ENCODE measurements at places on chromosomes 4 and X.

DNA sequence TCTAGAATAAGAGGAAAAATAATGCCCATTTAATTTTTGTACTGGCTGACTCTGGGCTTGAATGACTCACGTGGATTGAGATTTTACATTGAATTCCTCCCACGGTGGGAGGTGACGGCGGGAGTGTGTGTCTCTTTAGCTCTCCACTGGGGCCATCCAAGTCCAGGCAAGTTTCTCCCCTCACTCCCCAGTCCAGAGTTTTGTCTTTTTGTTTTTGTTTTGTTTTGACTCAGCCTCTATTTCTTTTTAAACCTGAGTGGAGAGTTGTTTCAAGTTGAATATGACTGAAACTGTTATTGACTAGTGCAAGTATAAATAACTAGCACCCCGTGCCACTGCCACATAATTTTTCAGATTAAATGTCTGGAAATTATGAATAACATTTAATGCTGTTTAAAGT is 13.6 kb downstream of the CHST7 start:
- no peak for DNase-seq

- DNase-seq: no peak
These were observed 168.3 kb upstream of the PUDP start for GRCh38 chrX:7316280-7316679.

GRCh38 chrX:123256378-123256777 is 72.3 kb downstream of the GRIA3 start:
- DNase-seq: no peak

- DNase-seq: no peak
These were observed 181.3 kb upstream of the TEX13D start for GRCh38 chrX:124151195-124151594.

DNA sequence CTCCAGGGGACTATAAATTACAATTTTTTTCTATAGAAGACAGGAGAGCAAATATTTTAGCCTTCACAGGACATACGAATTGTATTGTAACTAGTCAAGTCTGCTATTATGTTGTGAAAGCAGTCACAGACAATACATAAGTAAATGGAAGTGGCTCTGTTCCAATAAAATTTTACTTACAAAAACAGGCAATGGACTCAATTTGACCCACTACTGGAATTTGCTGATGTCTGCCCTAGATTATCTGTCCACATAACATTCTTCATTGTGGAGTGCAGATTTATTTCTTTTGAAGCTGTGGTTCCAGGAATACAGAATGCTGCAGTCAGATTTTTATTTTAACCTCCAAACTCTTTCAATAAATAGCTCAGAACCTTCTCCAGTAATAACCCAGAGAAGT is 330.3 kb downstream of the PPP4R3C start:
- DNase-seq: no peak

- no peak for DNase-seq
These were observed 2135.9 kb downstream of the ARAP2 start for GRCh38 chr4:34108391-34108790.

DNA sequence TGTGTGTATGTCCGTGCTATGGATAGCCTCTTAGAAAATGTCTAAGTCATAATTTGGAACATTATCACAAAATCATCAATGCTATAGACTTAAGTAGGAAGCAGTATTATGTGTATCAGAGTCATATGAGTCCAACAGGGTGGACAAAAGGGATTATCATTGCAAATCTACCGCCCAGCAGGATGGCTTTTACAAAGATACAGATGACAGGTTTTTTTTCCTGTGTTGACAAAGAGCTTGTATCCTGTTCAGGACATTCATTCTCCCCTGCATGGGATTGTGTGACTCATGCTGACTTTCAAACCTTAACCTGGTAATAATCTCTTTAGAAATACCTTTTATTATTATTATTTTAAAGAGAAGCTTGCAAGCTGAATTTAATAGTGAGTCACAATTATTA is 310.3 kb upstream of the GNPDA2 start:
- DNase-seq: peak; percentile 49

DNA sequence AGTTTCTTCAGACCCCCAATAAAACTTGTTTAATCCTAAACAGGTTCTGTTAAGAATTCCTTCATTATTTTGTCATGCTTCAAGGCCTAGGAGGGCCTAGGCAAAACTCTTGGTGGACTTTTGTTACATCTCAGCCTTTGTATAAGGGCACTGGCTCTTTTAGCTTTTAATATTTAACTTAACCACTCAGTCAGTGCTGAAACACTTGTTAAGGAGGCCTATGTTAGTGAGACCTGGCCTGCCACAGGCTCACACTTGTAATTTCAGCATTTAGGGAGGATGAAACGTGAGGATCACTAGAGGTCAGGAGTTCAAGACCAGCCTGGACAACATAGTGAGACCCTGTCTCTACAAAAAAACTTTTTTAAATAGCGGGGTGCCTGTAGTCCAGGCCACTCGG is 32.7 kb upstream of the PGK1 start:
- no peak for DNase-seq

GRCh38 chr4:140602714-140603113 is 34.0 kb upstream of the UCP1 start:
- no peak for DNase-seq

- no peak for DNase-seq
These were observed 4.7 kb upstream of the GPR143 start for GRCh38 chrX:9770319-9770718.

DNA sequence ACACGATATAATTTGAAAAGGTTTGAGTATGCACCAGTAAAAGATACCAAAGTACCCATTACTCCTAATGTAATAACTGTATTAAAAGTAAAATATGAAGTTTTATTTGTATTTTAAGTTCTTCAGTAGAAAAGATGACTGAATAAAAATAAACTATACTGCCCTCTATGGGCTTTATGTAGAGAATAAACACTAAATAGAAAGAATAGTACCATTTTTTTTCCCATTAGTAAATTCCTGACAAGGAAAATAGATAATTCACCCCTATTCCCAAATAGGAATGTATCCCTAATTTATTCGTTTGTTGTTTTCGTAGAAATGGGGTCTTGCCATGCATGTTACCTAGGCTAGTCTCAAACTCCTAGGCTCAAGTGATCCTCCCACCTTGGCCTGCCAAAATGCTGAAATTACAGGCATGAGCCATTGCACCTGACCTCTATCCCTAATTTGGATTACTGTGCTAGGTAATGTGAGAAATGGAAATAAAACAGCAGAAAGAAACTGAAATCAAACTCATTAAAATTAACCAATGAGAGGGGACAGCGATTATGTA is 73.6 kb upstream of the COX18 start:
- DNase-seq: no peak

GRCh38 chr4:105283501-105283900 is 136.8 kb downstream of the TET2 start:
- no peak for DNase-seq

- peak; percentile 13 for DNase-seq
These were observed 39.2 kb upstream of the HMX1 start for GRCh38 chr4:8910822-8911315.

- DNase-seq: no peak
These were observed 186.2 kb downstream of the PTTG2 start for GRCh38 chr4:38146383-38146782.

- DNase-seq: no peak
These were observed 60.0 kb downstream of the MAP7D2 start for GRCh38 chrX:20056704-20057103.

DNA sequence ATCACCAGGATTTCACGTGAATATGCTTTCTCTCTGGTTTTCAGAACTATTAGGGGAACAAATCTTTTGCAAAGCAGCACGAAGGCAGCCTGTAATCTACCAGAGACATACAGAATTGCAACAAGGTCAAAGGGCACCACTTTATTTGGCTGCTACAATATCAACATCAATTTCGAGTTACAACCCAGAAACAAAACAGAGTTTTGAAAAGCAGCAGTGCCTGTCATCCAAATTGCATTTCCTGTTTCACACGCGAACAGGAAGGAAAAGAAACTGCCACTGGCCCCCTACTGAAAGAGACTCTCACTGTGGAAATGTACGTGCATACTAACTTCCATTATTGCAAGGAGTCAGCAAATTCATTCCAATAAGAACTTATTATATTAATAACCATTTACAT is 17.1 kb upstream of the C1QTNF7 start:
- DNase-seq: no peak

GRCh38 chr4:149723065-149723464 is 92.6 kb downstream of the IQCM start:
- no peak for DNase-seq

DNA sequence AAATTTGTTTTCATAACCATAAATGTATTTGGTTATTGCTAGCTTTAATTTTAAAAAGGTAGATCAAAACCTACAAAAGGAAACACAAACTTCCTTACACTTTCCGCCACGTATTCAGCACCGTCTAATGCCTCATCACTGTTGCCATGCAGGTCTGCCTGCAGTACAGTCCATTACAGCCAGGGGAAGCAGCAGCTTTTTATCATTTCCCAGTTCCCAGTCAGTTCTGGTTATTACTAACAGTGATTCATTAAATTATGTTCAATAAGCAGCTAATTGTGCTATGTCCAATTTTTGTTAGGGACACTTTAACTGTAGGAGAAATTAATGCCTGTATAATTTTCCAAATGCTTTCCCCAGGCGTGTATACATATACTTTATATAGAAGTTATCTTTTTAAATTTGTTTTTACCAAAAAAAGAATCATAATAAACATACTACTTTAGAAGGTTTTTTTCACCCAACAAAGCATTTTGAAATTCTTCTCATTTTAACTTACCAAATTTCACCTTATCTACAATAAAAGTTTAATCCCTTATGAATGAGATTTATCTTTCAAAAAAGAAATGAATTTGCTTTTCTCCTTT is 93.3 kb downstream of the ANXA3 start:
- no peak for DNase-seq

DNA sequence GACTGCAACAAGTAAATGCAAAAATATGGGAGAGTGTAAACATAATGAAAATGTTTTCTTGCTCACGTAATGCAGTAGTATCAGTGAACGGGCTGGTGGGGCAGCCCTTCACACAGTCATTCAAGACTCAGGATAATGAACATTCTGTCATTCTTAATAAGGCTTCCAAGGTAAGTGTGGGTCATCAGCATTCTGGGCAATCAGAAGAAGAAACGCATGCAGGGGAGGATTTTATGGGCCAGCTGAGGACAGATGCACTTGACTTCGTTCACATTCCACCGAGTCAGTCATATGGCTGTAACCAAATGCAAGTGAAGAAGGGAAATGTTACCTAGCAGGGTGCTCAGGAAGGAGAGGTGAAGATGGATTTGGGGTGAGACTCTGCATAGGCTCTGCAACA is 68.0 kb upstream of the MAP9 start:
- no peak for DNase-seq

- DNase-seq: no peak
These were observed 90.5 kb upstream of the RAPGEF2 start for GRCh38 chr4:159012381-159012780.

- no peak for DNase-seq
These were observed 33.7 kb downstream of the ADAD1 start for GRCh38 chr4:122412547-122412946.

DNA sequence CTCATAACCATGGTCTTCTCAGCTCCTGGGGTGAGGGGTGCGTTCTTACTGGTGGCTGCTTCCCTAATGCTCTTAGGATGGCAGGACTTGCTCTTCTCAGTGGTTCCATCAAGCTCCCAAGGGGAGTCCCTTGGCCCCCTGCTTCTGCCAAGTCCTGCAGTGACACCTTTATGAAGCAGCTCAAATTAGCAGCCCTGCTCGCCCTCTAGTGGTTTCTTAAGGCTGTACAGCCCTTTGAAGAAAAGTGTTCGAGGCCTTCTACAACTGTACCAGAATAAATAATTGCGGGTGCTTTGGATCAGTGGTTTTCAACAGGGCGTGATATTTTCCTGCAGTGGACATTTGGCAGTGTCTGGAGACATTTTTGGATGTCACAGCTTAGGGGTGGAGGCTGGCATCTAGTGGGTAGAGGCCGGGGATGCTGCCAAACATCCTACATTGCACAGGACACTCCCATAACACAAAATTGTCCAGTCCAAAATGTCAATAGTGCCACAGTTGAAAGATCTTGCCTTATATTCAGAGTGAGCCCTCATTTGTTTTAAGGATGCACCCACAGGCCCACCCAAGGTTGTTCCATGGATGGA is 204.7 kb upstream of the S100G start:
- no peak for DNase-seq

GRCh38 chr4:98861100-98861884 is 67.6 kb downstream of the EIF4E start:
- no peak for DNase-seq

DNA sequence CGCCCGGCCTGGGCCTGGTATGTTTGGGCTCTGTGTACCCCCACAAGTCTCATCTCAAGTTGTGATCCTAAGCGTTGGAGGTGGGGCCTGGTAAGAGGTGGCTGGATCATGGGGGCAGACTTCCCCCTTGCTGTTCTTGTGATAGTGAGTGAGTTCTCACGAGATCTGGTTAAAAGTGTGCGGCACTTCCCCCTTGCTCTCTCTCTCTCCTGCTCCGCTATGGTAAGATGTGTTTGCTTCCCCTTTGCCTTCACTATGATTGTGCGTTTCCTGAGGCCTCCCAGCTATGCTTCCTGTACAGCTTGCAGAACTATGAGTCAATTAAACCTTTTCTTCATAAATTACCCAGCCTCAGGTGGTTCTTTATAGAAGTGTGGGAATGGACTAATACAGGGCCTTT is 53.0 kb downstream of the CHST7 start:
- no peak for DNase-seq

GRCh38 chr4:4666693-4667621 is 125.1 kb upstream of the STX18 start:
- no peak for DNase-seq

DNA sequence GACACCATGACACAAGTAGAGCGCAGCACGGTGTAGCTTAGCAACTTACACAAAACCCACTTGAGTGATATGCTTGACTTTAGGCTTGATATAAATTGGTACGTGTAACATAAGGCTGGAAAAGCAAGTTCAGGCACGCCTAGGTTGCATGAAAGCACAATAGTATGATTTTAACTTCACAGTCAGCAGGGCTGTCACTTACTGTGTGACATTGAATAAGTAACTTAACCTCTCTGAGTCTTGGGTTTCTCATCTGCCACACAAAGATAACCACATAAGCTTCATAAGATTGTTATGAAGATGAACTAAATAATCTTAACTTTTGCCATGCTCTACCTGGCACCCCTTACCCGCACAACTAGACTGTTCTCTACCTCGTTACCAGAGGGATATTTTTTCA is 9.5 kb downstream of the SRD5A3 start:
- no peak for DNase-seq

GRCh38 chr4:121304893-121305292 is 75.9 kb downstream of the QRFPR start:
- DNase-seq: no peak

DNA sequence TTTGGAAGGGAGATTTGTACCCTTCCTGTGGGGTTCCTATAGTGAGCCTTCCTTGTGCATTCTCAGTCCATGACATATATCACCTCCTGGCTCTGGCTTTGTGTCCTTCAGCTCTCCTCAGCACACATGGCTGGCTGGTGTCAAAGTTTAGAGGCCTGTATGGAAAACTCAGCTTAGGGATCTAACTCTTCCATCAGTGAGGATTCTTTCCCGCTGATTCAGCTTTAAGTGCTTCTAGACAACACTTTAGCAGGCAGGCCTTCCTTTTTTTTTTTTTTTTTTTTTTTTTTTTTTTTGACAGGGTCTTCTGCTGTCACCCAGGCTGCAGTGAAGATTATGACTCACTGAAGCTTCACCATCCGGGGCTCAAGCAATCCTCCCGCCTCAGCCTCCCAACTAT is 84.2 kb downstream of the NPNT start:
- DNase-seq: no peak

Measured in COR-L47 (cell line).